ENCODE measurements at places on chromosomes 2 and 18.

GRCh38 chr2:74066491-74067203, 81.1 kb downstream of the BOLA3 start:
- DNase-seq, result no peak

- DNase-seq, result no peak
Measured at GRCh38 chr2:186639939-186640338, 50.1 kb downstream of the ITGAV start.

DNA sequence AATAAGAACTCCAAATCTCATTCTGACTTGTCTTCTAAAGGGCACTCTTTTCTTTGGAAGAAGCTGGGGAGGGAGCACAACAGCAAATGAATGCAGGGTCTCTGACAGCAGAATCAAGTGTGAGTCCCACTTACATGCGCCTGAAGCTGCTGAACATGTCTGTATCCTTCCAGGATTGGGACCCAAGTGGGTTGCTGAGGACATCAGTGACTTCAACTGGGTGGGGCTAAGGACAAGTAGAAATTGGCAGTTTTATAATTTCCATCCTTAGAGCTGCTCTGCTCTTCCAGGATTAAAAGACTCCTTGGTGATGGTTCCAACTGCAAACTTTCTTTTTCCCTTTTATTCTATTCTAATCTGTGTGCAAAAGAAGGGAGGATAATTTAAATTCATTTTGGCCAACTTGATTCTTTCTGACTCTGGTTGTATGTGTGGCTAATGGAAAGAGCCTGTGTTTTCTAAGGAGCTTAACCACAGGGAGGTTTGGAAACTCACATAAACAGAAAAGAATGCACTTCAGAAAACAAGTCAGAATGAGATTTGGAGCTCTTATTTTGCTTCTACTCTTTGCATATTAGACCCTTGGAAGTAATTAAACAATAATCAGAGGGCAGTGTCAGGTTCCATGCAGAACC, 20.6 kb downstream of the ANTXR1 start:
- DNase-seq, result no peak

DNA sequence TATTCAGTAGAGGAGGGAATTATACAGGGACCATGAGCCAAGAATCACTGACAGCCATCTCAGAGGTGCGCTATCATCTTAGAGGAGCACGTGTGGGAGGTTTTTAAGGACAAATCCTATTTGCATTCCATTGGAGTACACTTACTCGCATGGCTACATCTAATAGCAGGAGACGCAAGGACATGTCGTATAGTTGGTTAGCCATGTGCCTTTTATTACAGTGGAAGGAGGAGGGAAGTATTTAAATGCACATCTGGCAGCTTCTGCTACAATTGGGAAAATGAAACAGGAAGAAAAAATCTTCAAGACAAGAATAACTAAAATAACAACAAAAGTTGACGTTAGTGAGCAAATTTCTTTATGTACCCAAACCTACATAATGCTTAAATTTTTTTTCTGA, 86.5 kb upstream of the UGP2 start:
- DNase-seq, result no peak

DNA sequence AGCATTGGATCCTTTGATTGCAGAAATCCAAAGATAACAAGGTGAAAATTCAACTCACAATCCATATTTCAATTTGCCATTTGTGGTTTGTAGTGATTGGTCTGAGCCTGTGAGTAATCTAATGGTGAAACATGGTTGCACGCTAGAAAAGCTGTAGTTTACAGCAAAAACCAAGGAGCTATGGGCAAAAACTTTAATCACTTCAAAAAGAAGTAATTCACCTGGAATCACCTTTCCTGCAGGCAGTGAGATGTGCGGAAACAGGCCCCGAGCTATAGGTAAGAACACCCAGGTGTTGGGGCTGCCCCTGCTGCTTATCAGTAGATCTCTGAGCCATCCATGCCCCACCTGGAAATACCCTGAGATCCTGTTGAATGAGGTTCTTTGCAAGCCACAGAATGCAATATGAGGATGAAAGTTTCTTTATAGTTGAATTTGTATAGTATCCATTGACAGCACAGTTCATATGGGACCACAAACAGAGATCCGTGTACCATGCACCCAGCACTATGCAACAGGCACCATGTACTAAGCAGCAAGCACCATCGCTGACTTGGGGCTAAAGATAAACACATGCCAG, 208.2 kb downstream of the SPP2 start:
- DNase-seq, result no peak

GRCh38 chr2:183179156-183179555, 54.9 kb downstream of the NUP35 start:
- DNase-seq, result no peak

- no peak for DNase-seq
Measured at GRCh38 chr2:98454500-98455235, 10.0 kb downstream of the INPP4A start.

- DNase-seq, result no peak
Measured at GRCh38 chr2:175371378-175371777, 189.9 kb upstream of the ATP5MC3 start.

DNA sequence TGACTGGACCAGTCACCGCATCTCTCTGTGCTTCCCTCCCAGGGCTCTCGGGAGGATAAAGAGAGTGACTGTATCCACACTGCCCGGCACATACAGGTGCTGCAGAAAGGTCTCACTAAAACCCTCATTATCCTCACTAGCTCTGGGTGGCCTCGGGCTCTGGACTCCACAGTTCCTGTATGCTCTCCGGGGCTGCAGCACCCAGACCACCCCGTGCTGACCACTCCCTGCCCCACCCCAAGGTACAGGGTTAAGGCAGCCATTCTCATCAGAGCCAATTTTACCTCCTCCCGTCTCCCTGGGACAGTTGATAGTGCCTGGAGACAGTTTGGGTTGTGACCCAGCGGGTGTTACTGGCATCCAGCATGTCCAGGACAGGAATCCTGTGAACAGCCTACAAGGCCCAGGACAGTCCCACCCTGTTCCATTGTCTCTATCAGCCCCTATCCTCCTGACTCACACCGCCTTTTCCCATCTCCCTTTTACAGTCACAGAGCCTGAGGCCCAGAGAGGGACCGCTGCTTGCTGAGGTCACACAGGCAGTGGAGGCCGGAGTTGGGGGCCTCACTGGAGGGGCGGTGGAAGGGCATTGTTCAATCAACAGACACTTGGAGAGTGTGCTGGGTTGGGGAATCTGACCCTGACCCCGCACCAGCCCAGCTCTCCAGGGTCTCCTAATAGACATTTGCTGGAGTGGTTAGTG, 1.7 kb downstream of the ZAP70 start:
- DNase-seq, result peak; percentile 21

DNA sequence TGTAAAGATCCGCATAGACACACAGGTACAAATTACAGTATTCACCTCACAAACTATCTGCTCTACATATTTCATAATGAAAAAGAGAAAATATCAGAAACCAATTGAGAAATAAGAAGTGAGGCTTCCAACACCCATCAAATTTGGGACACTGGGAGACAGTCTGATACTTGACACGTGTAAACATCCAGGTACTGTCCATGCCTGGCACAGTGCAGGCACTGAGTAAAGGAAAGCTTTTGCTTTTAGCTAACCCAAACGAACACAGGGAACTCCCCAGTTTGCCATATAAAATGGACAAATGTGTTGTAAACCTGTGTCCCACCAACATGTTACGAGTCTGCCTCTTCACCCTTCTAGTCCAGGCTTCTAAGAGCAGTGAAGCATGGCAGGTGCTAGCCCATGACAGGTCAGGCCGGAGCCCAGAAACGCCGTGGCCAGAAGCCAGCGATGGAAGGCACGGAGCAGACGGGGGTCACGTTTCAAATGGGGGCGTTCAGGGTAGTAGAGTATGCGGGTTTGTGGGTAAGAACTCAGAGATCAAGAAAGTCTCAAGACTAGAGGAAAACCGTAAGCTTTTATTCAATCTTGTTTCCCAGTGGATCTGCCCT, 27.0 kb downstream of the CDH2 start:
- no peak for DNase-seq

DNA sequence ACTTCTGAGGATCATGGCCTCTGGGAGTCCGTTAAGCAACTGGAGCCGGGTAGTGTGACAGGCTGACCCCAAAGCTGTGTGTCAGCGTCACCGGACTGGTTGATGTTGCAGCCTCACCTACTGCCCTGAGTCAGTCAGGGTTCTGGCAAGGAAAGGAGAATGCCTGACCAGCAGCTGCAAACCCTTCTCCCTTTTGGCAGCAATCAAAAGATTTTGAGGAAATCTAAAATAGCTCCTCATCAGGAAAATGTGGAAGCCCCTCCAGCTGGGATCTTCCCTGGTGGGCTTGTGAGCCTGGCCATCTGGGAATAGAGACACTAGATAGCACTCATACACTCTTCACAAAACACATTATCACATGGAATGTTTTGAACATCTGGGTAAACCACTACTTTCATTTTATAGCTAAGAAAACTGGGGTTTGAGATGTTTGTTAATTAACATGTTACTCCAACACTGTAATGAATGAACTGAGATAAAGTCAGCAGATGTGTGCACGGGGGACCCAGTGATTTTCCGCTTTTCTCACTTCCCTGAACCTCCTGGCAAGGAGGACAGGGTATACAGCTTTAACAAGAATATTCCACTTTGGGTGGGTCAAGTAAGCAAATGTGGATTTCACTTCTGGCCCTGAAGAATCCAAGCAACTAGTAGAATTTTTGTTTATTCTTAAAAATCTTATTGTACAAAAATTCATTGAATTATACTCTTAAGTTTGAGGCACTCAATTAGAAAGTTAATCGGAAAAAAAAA, 24.7 kb downstream of the CLUL1 start:
- no peak for DNase-seq

- DNase-seq, result no peak
Measured at GRCh38 chr18:59062643-59063006, 77.1 kb upstream of the SEC11C start.

DNA sequence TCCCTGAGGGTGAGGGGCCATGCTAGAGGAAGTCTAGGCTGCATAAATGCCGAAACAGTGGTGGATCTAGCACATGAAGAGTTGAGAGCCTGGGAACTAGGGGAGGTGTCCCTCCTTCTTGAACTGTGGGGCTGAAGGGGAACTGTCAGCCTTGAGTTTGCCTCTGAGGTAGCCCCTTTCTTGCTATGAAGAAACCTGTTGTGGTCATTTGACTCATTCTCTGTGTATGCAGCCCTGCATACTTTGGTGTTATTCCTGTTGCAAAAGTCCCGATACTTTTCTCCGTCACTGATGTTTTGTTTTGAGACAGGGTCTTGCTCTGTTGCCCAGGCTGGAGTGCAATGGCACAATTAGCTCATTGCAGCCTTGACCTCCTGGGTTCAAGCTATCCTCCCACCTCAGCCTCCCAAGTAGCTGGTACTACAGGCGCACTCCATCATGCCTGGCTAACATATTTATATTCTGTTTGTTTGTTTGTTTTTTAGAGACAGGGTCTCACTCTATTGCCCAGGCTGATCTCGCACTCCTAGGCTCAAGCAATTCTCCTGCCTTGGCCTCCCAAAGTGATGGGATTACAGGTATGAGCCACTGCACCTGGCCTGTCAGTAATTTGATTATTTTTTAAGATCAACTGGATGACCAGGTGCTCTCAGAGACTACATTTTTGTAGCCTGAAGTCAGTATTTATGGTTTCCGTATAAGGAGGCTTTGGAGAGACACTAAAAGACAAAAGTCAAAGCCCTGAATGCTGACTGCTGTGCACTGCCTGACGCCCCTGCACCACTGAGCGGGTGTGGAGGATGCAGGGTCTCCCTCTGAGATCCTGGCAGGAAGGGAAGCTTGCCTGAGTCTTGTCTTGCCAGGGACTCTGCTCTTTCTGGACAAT, 126.0 kb upstream of the MSH6 start:
- no peak for DNase-seq

- DNase-seq, result no peak
Measured at GRCh38 chr2:223937535-223937934, 7.6 kb downstream of the WDFY1 start.

DNA sequence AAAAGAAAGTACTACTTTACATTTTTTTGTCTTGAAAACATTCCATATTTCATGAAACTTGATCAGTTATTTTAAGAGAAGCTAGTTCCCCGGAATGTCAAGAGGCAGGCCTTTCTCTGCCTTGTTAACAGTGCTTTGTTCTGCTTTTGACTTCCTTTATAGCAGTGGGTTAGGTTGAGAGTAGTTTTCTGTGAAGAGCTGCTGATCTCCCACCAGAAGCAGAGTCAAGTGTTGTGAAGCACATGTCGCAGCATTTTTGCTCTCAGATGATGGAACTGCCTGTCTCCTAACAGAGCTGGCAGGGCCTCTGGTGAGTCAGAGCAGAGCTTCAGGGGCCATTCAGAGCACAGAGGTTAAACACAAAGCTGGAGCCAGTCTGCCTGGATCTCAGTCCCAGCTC, 871.8 kb downstream of the SLC4A3 start:
- DNase-seq, result no peak

DNA sequence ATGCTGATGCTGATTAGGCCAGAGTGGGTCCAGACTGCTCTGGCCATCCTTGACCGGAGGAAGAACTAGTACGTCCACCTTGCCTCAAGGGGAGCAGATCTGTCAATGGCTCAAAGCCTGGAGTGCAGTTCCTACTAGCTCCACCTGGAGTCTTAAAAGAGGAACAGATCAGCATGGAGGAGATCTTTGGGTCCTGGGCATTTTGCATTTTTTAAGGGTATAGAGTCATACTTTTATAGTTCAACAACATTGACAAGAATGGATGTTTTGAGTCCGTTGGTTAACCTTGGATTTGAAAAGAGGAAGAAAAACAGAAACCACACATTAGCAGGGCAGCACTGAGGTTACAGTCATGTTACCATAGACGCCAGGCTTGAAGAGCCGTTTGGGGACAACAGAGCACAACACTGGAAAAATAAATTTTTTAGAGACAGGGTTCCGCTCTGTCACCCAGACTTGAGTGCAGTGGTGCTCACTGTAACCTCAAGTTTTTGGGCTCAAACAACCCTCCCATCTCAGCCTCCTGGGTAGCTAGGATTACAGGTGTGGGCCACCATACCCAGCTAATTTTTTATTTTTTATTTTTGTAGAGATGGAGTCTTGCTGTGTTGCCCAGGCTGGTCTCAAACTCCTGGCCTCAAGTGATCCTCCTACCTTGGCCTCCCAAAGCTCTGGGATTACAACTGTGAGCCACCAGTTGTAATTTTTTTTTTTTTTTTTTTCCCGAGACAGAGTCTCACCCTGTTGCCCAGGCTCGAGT, 78.5 kb downstream of the PRKCE start:
- DNase-seq, result no peak

GRCh38 chr2:54772110-54772509, 48.6 kb downstream of the EML6 start:
- no peak for DNase-seq

DNA sequence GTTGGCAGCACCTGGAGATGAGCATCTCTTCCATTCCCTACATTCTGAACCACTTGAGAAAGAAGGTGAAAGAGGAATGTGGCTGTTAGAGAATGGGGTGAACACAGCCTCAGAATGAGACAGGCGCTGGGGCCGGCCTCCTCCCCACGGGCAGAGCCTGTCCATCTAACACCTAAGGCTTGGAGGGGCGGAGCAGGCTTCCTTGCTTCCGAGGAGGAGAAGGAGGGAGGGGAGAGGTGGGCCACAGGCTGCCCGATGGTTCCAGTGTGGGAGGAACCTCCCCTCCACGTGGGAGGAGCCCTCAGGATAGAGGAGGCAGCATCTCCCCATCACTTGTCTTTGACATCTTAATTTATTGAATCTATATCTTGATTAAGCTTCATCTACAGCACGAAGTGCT, 68.6 kb downstream of the CIB4 start:
- no peak for DNase-seq

GRCh38 chr2:239106966-239107365, 259.1 kb downstream of the TWIST2 start:
- no peak for DNase-seq
